ENCODE measurements at places on chromosomes 2 and 18. TPM values are rescaled to one million over a fixed set of nuclear protein-coding genes. Genes with fewer than 3 reads are reported as not detected.

ERFE gene
- polyA plus RNA-seq, result 2.0 TPM

SMAD4 gene
- 90.0 TPM for polyA plus RNA-seq

SKOR2 gene
- polyA plus RNA-seq, result not detected

TRABD2A gene
- polyA plus RNA-seq, result not detected

KRTCAP3 gene
- polyA plus RNA-seq, result 4.9 TPM

B3GNT7 gene
- 2.9 TPM for polyA plus RNA-seq

SMCHD1 gene
- 22.1 TPM for polyA plus RNA-seq

UNC80 gene
- polyA plus RNA-seq, result 0.07 TPM

DLX1 gene
- not detected for polyA plus RNA-seq

CENPA gene
- polyA plus RNA-seq, result 51.8 TPM

HNMT gene
- 5.0 TPM for polyA plus RNA-seq

Measured in cardiac muscle cell (in vitro differentiated cells and primary cell).